ENCODE measurements at places on chromosomes 12 and 14.
A peak's percentile ranks its signal among the peaks of the same experiment; 100 is the strongest.

- no peak for DNase-seq
Measured at GRCh38 chr14:29536886-29537511, 390.6 kb downstream of the PRKD1 start.

- no peak for DNase-seq
Measured at GRCh38 chr12:105041186-105041585, 43.1 kb downstream of the ALDH1L2 start.

DNA sequence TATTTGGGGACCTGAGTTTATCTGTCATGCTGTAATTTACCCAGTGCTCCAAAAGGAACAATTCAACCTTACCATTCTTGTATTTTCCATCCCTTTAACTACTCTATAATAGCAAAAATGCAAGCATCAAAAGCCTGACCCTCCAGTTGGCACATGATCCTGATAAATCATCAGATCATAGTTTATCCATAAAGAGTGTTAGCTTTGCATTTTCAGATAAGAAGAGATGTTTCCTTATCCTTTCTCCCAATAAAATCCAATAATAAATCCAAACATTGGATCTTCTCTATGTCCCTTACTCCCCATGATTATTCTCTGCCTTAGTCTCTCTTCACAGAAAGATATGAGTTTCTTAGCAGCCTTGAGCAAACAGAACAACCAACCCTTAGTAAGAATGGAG lies 134.9 kb downstream of the FSCB start:
- DNase-seq = no peak

DNA sequence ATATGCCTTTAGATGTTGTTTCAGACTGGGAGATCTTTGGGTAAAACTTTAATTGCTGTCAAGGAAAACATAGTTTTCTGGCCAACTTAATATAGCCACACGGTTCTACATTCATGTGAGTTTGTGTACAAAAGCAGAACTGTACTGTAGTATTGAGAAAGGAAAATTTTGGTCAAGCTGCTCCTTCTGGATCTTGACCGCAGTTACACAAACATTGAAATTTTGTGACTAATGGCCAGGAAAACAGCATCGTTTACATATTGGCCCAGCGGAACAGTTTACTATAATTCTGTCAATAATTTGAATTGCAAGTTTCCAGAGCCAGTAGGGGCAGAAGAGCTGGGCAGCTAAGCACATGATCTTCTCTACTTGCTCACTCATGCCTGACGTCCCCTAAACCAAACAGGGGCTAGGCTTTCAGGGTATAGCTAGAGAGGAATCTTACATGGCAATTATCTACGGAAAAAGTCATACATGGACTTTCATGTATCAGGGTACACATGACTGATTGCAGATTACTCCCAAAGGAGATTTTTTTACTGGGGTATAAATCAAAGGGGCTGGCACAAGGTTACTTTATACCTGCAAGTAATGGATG lies 11.4 kb upstream of the ART4 start:
- DNase-seq = no peak

DNA sequence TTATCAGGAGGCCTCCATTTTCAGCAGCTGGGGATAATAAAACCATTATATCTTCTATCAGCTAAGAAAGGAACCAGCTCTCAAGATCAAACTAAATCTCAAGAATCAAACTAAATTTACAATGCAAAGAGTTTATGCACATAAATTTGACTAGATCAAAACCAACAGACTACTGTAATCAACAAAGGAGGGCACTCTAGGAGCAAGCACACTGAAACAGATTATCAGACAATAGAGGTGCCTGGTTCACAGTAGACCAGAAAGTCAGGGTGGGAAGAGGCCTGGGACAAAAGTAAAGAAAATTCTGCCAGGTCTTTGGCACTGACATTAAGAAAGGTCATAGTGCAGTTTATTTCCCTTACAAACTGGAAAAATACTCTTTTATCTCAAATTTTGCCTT lies 61.0 kb downstream of the HECTD4 start:
- no peak for DNase-seq

- DNase-seq = no peak
Measured at GRCh38 chr12:78177298-78177697, 346.6 kb downstream of the NAV3 start.

DNA sequence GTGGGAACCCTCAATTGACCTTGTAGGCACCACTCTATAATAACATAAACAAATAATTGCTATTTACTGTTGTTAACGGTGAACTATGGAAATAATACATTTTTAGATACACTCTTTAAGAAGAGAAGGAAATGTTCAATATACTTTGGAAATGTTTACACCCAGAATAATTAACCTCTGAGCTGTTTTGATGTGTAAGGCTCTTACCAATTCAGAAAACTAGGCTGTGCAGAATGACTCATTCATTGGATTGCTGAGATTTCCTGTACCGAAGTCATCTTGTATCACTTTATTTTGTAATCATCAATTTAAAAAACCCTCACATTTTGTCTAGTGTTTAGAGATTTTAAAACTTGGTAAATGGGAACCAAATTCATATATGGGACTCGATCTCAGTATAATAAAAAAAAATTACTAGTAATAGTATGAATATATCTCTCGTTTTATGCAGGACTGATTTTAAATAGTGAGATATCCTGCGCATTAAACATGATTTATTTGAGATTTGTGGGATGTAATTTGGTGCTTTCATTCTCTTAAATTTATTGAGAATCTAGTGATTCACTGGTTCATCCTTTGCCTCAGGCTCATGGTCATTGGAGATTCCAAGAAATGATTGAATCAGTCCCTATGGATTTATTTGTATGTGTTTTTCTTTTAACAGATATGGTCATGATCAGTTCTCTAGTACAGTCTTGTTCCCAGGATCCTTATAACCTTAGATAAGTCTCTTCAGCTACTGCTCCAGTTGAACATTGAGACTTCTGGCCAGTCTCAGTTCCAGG lies 3.9 kb downstream of the SAMD4A start:
- no peak for DNase-seq

DNA sequence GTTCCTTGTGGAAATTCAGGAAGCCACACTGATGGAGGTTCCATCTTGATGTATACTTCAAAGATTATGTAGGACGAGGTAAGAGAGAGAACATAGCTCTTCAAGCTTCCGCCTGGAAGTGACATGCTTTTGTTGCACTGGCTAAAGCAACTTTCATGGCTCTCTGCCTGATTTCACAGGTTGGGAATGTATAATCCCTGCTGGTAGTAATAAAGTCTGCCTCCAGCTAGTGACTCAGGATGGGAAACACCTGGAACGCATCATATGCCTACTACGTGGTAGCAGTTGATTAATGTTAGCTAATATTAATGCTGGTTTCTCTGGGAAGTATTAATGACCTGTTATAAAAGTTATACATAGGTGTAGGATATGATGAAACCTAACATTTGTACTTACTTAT lies 71.1 kb downstream of the PELI2 start:
- no peak for DNase-seq

DNA sequence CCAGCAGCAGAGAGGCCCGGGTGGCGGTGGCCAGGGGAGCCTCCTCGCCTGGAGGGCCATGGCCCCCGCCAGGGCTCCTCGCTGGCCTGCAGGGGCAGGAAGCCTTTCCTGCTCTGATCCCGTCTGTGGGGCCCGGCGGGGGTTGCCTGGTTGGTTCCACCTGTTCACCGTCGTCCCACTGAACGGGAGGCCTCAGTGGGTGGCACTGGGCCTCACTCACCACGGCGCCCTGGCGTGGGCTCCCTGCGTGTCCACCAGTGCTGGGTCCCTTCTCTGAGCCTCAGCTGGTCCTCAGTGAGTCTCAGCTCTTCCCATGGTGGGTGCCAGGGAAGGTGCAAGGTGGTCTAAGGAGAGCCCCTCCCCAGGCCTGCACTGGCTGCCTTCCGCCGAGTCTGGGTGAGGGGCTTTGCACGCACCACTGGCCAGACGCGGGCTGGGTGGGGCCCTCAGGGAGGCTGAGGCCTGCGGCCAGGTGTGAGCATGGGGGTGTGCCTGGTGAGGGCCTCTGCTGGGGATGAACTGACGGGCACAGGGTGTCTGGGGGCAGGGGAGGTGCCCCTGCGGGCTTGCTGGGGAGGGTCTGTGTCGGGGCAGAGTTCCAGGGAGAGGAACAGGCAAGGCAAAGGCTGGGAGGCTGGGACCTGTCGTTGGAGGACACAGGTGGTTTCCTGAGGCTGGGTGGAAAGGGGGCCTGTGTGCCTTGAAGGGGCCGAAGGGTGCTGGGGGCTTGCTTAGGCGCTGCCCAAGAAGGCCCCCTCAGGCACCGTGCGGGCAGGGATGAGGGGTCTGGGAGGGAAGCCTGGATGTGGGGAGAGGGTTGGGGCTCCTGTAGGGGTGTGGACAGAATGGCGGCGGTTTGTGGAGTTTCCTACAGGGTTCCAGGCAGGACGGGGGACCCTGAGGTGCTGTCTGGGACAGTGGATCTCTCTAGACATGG lies 339.8 kb downstream of the TMEM121 start:
- peak; percentile 37 for DNase-seq

GRCh38 chr14:52706286-52706685 lies 714 bp upstream of the PSMC6 start:
- DNase-seq = peak; percentile 74

- DNase-seq = no peak
Measured at GRCh38 chr12:47801170-47801903, 18.4 kb downstream of the HDAC7 start.

DNA sequence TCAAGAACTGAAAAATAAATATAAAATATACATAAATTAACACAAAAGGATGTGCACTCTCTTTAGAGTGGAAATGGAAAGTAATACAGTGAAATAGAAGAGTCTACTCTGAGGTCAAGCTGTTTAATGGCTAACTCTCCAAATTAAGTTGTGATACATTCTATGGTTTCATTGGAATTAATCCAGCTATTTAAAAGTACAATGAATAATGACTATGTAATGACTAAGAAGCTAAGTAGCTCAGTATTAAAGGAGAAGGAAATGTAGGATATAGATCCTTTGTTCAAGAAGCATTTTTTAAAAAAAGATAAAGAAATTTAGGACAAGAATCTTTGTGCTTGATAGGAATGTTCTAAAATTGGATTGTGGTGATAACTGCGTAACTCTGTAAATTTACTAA lies 85.3 kb downstream of the LRP6 start:
- no peak for DNase-seq

DNA sequence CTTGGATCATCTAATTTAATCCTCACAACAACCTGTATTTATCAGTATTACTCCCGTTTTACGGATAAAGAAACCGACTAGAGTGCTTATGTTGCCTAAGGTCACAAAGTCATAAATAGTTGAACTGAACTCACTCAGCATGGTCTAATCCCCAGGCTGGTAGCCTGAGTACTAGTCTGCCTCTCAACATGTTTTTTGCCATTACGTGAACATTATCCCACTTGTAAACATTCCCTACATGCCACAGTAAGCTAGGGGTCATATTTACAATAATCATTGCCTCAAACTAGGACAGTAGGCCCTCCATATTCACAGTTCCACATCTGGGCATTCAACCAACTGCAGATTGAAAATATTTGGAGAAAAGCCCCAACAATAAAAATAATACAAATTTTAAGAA lies 12.1 kb downstream of the SNRPF start:
- DNase-seq = no peak

DNA sequence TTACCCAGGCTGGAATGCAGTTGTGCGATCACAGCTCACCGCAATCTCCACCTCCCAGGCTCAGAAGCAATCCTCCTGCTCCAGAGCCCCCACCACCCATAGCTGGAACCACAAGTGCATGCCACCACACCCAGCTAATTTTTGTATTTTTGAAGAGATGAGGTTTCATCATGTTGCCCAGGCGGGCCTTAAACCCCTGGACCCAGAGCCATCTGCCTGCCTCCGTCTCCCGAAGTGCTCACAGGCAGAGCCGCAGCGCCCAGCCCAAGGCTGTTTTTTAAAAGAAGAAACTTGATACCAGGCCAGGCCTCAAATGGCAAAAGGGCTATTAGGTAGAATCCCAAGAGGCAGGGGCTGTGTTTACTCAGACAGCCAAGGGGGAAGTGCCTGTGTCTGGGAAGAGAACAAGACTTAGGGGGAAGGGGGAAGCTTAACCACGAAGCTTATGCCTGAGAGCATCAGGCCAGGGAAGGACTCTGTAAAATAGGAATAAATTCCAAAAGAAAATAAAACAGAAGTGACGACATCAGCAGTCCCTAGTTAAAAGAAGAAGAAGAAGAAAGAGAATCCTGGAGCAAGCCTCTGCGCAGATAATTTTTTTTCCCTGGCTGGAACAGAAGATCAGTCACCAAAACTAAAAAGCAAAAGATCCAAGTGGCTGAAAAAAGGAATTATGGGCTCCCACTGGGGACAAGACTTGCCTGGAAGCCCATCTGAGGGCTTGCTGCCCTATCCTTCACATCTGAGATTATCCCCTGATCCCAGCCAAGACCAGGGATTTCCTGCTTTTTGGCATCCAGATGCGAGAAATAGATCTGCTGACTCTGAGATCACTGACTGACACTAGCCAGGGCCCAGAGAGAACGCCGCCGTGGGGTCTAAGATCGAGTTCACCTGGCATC lies 170.5 kb downstream of the NDUFA12 start:
- no peak for DNase-seq

DNA sequence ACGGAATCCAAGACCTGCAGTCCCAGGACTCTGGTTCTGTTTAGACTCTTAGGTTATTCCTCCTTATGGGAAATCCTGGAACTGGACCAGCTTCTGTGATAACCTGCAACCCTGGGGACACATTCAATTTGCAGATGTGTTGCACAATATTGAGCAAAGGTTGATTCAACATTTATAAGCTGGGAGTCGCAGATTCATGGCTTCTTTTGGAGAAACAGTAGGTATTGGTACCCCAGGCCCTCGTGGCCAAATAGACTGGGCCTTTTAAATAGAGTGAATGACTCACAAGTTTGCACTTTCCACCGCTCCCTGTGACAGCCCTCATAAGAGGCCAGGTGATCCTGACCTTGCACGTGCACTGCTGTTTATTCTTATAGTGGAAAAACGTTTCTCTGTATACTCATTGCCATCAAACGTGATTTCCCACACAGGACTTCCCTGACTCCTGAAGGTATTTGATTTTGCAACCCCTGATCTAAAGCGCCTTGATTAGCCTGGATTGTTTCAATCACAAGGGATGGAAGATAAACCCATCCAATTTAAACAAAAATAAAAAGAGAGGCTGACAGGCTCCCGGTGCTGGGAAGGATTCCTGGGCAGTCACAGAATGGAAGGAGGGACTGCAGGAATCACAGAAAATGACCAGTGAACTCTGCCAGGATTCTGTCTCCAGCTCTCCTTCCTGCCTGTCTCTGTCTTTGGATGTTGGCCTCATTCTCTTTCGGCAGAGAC lies 98.0 kb downstream of the VCPKMT start:
- DNase-seq = no peak

GRCh38 chr12:27751386-27752047 lies 28.5 kb upstream of the KLHL42 start:
- no peak for DNase-seq

Data from activated CD8-positive, alpha-beta memory T cell treated with anti-CD3 and anti-CD28 coated beads, Interleukin-2, amount 10 ng/mL, durations not matched to agents 7 days and 5 days (primary cell).